ENCODE measurements at places on chromosomes 7 and 10.

DNA sequence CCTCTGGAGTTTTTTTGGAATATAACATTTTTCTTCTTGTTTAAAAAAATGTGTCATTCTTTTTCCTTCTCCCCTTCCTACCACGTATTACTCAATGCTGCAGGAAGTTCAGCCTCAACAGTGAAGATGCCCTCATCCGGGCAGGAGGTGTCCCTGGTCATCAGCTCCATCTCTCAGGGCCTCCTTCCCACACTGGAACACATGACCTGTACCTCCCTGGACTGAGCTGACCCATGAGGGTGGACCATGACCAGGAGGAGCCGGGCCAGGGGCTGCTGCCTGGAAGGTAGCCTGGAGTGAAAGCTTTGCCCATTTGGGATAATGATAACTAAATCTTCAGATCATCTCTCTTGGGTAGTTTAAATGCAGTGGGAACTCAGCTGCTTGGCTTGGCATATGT lies 316.5 kb upstream of the ZMIZ1 start:
- DNase-seq, result no peak

- DNase-seq, result no peak
Observed at GRCh38 chr7:121697731-121698316, 175.1 kb upstream of the PTPRZ1 start.

- no peak for DNase-seq
Observed at GRCh38 chr7:11726001-11726793, 105.8 kb downstream of the THSD7A start.

DNA sequence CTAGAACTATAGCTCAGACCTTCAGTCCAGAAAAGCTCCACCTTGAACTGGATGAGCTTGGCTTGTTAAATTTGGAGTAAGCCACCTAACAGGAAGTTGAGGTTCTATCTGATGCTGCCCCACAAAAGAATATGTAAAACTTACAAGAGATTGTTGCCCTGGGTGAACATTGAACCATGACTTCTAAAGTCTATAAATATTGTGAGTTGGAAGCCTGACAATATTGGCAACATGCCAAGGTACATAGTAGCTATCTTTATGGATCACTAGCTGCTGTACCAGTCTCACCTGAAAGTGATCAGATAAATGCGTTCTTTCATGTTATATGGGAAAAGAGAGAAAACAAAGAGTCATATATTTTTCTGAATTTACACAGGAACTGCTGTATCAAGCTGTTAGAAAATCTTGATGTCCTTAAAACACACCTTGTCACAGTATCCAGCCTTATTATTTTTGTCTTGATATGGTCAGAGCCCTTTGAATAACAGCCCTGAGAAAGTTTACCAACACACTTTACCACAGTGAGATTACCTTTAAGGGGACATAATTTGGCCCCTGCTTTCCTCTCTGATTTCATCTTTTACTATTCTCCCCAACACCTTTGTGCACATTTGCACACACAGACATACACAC lies 92.0 kb downstream of the LSMEM1 start:
- DNase-seq, result no peak

GRCh38 chr7:128914566-128915151 lies 4.2 kb upstream of the KCP start:
- DNase-seq, result no peak

- no peak for DNase-seq
Observed at GRCh38 chr7:7265081-7266075, 83.0 kb downstream of the C1GALT1 start.

- no peak for DNase-seq
Observed at GRCh38 chr10:52871191-52871843, 98.7 kb upstream of the MBL2 start.

DNA sequence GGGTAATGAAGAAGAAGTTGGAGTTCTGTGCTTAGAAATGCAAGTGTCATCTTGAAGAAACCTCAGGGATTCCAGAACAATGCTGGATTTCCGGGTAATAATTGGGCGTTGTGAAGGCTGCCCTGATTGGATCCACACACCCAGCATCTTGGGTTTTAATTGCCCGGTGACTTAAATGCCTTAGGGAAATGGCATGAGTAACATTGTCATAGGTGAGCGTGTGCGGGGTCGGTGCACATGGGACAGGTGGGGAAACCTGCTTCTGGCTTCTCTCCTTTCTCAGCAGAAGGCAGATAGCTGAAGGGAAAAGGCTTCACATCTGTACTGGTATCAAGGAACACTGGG lies 15.2 kb upstream of the CAMK1D start:
- no peak for DNase-seq

DNA sequence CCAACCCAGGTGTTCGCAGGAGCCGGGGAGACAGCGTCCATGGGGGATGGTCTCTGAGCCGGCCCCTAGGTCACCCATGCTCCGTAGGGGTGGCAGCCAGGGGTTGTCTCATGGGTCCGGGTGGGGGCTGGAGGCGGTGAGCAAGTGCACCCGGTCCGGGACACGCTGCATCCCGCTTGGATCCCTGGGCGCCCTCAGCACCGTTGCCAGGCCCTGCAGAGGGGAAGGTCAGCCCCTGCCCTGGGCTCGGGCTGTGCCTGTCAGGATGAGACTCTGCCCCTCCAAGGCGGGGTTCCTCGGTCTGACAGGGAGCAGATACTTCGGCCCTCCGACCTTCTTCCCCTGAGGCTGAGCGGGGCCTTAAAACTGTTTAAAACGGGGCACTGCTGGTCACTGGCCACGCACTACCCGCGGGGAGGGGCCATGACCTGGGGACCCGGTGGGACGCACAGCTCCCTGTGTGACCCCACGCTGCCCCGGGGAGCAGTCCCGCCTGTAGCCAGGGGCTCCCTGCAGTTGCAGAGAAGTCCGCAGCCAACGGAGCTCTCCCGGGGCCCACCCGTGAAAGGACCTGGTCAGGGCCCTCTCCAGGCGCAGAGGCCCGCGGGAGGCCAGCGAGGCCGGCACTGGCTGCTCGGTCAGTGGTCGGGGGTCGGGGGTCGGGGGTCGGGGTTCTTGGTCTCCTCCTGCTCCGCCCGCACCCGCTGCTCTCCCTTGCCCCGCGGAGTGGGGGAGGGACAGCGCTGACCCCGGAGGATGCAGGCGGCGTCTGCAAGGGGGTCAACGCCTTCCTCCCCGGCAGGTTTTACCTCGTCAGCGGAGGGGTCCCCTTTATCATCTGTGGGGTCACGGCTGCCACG lies 33.4 kb upstream of the KNDC1 start:
- no peak for DNase-seq

DNA sequence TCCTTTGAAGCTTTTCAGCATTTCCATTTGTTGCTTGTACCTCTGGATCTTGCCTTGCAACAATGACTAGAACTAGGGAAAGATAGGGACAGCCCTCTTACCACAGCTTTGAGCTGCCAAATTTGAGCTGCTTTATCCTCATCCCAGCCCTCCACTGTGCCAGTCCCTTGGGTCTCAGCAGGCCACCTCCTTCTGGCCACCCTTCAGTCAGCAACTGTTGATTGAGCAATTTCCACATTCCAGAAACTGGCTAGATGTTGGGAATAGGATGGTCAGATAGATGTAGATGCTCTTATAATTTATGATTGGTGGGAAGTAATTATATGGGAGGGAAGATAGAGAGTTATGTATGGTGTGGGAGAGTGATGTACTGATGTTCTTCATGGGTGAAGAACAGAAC lies 100.1 kb downstream of the ST7 start:
- DNase-seq, result no peak

DNA sequence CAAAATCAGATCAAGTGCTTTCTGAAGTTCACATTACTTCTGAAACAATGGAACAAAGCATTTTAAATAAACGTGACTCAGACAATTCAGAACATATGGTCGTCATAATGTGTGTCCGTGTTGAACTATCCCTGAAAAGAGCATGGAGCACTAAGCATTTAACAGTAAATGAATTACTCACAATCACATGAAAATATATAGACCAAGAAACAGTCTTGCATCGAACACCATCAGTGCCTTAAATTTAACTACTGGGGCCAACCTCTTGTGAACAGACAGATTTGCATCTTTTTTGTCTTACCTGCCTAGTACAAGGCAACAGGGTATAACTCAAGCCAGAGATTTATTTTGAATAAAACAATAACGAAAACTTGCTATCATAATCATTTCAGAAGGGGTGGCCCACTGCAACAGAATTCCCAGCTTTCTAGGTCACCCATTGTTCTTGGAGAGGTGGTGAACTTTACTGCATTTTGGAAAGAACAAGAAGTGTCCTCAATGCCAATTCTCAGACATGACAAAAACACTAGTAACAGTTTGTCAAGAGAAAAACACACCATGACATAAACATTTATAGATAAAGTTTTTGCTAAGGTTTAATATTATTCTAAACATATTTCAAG lies 293.5 kb downstream of the SFMBT2 start:
- DNase-seq, result no peak

DNA sequence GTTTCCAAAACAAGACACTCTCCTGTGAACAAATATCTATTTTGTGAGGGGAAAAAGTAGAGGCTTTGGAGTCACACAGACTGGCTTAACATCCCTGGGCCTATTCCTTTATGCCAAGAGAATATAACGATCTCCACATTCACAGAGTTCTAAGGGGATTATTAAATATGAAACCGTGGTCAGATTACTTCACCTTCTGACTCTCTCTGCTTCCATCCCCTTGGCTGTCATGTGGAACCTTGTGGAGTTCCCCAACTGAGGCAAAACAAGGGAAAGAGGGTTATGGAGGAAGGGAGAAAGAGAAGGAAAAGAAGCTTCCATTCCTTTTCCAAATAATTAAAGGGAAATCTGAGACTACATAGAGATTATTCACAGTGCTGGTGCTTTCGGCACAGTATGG lies 55.5 kb upstream of the ATP6V0A4 start:
- no peak for DNase-seq

GRCh38 chr10:126006906-126007305 lies 110.5 kb downstream of the FANK1 start:
- DNase-seq, result no peak

DNA sequence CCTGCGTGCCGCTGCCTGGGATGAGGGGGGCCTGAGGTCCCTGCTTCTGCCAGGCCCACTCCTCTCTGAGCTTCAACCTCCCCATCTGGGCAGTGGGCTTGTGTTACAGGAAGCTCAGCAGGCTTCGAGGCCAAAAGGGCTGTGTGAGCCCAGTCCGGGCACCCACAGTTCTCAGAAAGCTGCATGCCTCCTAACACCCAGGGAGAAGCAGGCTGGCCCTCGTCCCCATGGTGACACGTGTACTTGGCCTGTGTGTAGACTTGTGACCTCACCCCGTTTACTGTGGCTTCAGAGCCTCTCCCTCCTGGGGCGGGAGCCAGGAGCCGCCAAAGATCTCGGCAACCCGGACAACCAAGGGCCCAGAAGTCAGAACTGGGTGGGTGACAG lies 2.2 kb upstream of the GRIFIN start:
- no peak for DNase-seq

- DNase-seq, result no peak
Observed at GRCh38 chr7:101195884-101196283, 5.0 kb downstream of the MOGAT3 start.

- DNase-seq, result no peak
Observed at GRCh38 chr10:25047591-25048301, 31.3 kb downstream of the THNSL1 start.
